ENCODE measurements at places on chromosomes 4 and X.

DNA sequence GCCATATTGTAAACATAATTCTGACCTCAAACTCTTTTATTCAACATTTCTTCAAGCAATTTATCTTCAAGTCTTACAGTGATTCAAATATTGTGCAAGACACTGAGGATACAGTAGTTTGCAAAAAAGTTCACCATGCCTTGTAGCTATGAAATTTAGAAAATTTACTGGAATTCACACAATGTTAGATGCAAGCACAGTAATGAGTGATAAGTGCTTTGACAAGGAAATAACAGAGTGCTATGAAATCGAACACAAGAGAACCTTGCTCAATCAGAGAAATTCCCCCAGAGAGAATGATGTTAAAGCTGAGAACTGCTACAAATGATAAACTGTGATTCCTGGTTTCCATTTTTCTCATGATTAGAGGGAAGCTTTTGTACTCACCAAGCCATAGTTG, 952.9 kb downstream of the FAT4 start:
- no peak for DNase-seq

DNA sequence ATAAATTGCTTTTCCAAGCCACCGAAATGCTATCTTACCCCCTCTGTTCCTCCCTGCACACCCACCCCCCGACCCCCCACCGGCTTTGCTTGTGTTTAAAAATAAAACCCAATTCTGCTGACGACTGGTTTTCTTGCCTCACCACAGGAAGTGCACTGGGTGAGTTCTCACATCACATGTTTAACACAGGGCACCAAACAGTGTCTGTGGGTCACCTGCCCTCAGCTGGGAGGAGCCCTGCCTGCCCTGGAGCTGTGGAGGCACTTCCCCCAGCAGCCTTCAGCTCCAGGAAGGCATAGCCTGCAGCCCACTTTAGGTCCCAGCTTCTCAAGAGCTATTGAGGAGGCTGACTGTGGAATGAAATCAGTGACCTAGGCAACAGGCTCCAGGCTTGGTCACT, 8.8 kb downstream of the TMEM255A start:
- DNase-seq: no peak

DNA sequence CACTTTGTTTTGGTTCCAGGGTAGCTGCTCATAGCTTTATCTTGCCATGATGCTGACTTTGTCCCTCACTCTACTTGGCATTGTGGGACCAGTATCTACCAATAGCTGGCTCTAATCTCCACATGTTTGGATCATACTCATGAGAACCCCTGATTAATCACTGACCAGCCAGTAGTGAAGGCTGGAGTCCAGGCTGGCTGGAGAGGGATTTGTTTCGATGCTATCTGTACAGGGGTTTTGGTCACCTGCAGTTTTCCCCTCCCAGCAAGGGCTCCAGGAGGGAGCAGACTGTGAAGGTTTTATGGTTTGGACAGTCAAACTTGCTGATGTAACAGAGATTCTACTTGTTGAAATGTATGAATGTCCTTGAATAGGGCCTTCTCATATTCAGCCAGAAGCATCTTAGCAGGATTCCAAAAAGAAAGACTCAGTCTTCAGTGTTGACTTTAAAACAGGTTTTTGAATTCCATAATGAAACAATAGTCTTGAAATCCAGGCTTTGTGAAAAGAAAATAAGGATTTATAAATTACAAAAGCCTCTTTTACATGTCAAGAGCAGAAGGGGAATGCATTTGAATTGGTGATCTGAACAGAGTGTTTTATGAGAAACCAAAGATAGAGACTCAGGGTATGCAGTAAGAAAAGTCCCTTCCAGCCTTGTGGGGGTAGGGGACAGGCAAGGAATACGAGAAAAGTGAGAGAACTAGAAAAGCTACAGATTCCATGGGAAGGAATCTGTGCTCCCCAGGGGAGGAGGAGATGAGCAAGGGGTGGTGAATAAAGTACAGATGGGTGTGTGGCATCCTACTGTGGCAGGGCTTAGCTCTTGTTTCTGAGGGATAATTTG, 103.1 kb upstream of the SHISA3 start:
- DNase-seq: no peak

DNA sequence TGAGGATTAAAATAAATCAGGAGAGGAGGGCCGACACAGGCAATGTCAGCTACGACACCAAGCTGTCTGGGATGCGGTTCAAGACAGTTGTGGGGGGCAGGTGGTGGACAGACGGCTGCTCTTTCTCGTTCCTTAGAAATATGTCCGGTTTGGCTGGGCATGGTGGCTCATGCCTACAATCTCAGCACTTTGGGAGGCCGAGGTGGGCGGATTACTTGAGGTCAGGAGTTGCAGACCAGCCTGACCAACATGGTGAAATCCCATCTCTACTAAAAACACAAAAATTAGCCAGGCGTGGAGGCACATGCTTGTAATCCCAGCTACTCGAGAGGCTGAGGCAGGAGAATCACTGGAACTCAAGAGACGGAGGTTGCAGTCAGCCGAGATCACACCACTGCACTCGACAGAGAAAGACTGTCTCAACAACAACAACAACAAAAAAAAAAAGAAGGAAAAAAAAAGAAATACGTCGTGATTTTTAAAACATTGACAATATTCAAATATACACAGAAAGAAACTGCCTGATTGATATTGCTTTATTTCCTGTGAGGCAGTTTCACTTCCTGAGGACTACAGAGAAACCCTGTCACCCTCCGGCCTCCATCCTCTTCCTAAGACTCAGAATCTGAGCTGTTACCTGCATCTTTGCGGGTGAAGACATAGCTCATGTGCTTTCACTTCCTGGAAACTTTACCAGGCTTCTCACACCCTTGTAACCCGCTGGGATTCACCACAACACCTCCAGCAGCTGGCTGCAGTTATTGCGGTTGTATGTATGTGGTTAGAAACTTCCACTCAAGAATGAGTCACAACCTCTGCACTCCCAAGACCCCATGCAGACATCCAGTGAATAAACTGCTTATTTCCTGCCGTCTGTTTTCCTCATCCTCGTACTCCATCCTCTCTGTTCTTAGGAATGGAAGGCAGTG, 63.8 kb upstream of the STS start:
- no peak for DNase-seq

DNA sequence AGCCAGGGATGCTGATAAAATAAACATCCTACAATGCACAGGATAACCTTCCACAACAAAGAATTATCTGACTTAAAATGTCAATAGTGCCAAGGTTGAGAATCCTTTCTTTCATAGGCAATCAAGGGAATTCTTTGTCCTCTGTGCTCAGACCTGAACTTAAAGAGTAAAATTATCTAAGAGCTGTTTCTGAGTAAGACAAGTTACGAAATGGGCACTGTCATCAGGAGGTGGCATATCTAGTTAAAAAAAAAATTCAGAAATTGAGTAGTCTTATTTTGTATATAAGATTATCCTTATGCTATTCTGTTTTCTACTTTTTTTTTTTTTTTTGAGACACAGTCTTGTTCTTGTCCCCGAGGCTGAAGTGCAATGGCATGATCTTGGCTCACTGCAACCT, 3.3 kb upstream of the RAB33B start:
- no peak for DNase-seq

DNA sequence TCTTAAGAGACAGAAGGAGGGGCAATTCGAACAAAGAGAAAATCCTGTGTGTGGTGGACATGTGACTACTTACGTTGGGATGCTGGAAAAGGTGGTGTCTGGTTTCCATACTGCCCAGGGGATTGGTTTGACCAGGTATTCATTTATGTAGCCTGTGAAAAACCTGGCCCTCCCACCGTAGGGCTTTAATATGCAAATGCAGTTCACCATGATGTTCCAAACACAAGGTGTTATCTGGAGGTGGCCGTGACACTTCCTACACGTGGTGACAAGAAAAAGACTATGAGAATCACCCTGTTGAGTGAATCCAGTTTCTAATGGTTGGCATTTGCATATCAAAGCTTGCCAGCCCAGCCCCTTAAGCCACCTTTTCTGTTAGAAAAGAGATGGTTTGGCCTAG, 27.9 kb downstream of the UGT2B4 start:
- DNase-seq: no peak

GRCh38 chr4:121016611-121017010, 55.7 kb downstream of the NDNF start:
- no peak for DNase-seq

GRCh38 chr4:150710770-150711375, 128.9 kb downstream of the MAB21L2 start:
- DNase-seq: no peak

- no peak for DNase-seq
These were observed 23.4 kb upstream of the ACSL1 start for GRCh38 chr4:184849185-184849584.

DNA sequence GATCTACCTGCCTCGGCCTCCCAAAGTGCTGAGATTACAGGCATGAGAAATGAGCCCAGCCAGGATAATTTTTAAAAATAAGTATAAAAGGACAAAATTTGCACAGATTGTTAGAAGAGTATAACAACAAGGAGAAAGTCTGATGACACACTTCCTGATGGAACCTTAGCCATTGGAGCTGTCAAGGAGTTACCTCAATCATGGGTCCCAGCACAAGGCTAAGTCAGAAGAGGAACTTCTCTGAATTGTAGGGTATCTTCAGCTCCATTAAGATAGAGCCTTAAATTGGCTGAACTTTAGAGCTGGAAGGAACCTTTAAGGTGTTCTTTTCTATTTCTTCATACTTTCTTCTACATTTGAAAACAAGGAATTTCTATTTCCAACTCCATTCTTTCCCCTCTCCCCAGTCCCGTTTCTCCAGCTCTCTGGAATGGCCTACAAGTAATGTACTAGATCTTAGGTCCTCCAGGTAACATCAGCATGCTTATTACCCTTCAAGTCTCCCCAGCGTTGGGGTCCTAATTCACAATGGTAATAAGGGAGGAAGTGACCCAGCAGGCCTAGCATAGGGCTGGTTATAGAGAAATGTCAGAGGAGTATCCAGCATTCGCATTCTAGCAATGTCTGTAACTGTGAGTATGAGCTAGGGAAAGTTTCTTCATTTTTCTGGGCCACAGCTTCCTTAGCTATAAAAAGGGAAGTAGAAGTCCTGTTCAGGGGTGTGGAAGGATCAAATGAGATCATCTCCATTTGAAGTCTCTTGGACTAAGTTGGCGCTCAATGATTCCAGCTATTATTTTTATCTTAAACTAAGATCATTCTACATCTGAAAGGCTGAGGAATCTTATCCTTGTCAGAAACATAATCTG, 18.5 kb upstream of the RBPJ start:
- no peak for DNase-seq

DNA sequence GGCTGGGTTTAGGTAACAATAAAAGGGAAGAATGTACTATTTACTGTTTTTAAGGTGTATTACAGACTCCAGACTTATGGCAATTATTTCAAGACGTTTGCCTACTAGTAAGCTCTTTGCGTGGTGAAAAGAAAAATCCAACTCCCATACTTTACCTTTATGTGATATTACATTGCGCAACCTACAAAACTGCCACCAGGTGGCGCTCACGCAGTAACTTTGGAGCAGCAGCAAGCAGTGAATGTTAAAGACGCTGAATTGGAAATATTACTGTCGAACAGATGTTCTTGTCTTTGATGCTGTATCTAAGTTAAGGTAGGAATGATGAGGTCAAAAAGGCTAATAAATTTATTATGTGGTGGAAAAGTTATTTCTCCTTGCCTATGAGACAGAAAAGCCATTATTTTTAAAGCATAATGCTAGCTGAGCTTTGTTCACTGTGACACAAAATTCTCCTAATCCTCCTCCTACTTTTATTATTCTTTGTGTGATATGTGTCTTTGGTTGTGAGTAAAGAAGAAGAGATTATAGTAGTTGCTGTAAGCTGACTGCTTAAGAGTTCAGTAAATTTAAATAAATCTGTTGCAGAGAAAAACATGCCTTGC, 1099.8 kb upstream of the TENM3 start:
- peak; percentile 71 for DNase-seq

DNA sequence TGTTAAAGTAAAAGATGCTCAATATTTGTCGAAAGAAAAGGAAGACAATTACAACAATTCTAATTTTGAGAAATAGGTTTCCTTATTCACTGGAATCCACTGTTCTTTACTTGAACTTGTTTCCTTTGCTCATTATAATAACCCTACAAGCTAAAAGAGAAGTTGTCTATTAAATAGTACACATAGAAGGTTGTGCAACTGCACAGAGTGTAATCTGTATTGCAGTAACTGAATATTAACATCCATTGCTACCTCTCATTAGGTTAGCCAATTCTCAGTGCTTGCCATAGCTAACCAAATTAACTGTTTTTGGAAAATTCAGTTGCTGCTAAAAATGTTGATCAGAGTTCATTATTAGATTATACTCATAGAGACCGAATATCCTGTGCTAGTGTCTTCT, 120.0 kb downstream of the PDLIM5 start:
- DNase-seq: no peak

- DNase-seq: no peak
These were observed 220.9 kb downstream of the DTHD1 start for GRCh38 chr4:36502350-36502749.

GRCh38 chr4:165556383-165556782, 177.6 kb downstream of the CPE start:
- DNase-seq: no peak

GRCh38 chr4:77226939-77227705, 70.1 kb downstream of the CCNG2 start:
- no peak for DNase-seq

- DNase-seq: no peak
These were observed 297.5 kb downstream of the STPG2 start for GRCh38 chr4:97845758-97846157.

DNA sequence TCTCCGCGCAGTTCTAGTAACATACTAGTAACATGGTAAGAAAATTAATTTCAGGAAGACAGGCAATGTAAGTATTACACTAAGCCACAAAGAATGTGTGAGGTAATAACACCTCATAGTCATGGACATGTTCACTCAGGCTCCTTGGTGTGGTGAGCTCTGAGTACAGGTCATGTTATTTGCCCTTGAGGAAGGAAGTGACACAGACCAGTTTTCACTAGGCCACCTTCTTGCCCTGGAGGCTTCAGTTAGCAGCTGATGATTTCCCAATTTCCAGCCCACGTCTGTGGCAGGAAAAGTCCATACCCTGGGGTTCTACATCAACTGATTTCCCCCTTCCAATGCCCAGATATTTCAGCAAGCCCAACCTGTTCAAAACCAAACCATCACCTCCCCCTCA, 6.7 kb downstream of the APOO start:
- no peak for DNase-seq

- no peak for DNase-seq
These were observed 51.1 kb upstream of the SYTL5 start for GRCh38 chrX:37955273-37955672.

DNA sequence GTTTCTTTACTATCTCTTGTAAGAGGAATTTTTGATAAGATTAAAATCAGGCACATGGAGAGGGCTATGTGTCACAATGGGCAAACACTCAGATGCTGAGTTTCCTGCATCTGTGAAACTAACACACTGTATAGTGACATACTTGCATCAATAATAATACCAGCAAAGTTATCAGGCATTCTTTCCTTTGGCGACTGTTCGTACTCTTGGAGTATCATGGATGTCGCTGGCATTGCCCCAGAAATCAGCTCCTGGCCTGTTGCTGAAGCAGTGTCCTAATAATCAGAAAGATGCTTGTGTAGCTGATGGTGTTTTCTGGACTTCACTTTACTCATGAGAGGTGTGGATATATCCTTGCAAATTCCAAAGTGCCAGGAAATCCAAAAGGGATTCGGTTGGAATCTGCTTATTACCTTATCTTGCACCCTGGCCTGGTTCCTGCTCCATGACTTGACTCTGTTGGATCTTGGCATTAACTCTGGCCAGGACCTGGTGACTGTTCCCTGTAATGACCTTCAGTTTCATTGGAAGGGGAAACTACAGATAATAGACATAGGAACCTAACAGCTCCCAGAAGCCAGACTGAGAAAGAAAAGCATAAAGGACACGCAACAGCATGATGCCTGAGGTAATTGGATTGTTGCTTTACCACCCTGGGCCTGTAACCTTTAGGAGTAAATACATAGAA, 762.5 kb upstream of the GRIA3 start:
- DNase-seq: no peak

GRCh38 chr4:183426507-183426906, 17.9 kb upstream of the CDKN2AIP start:
- DNase-seq: no peak
